D341Med (cell line): ENCODE measurements at places on chromosomes 2 and 18.

DNA sequence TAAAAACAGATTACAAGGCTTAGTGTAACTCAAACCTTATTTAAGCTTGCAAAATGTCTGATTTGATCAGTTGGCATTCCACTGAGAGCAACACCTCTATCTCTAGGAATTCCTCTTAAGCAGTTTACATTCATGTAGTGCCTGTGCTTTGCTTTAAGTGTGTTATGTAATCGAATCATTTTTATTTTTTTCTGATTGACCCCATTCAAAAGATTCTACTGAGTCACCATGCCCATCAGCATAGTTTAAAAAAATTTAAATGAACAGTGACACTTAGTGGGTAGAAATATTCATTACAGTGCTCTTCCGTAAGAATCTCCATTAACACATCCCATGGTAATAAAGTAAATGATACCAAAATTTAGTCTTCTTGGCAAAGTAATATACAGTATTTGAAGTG lies 67.8 kb upstream of the SLC4A10 start:
- no peak for DNase-seq

DNA sequence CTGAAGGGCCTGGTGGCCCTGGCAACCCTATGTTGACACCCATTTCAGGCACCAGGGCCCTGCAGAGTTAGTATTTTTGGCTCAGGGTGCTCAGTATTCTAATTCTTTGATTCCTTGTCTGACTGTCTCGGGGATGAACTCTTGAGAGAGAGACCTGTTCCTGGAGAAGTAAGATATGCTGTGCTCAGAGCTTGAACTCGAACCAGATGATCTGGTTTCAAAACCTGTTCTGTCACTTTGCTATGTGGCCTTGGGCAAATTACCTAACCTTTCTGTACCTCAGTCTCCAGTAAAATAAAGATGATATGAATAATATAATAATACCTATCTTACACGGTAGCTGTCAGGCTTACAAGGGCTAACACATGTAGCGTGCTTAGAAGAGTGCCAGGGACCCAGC lies 294.2 kb downstream of the DYSF start:
- no peak for DNase-seq

DNA sequence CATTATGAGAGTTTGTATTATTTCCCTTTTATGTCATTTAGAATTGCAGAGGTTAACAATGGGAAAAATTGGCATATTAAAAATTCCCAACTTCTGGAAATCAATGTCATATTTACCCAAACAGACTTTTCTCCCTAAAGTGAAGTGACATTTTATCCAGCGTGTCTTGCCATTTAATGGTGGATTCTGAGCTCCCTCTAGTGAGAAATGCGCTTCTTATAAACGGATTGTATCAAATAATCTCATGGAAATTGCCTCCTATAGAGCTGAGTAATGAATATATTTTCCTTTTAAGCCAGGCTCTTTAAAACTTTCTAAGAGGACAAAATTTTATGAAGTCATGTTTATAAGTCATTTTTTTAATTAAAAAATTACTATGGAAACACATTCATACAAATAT lies 5.7 kb upstream of the GCFC2 start:
- DNase-seq: no peak

- no peak for DNase-seq
Observed at GRCh38 chr2:237057893-237058300, 27.8 kb upstream of the COPS8 start.

- peak; percentile 70 for DNase-seq
Observed at GRCh38 chr2:98445177-98445682, 572 bp downstream of the INPP4A start.

DNA sequence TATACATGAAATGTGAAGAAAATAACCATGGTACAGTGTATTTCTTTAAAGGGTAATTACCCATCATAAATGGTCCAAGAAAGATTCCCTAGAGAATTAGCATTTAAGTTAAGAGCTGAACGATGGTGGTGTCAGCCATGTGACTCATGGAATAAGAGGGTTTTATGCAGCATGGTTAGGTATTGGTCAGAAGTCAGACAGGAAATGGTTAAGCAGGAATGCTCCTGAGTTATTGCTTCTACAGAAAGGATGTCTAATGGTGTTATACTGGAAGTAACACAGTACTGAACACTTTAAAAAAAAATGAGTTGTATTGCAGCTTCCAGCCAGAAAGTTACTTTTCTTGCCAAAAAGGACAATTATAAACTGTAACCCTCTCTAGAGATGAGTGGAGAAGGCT lies 72.7 kb upstream of the UBE2E3 start:
- no peak for DNase-seq

DNA sequence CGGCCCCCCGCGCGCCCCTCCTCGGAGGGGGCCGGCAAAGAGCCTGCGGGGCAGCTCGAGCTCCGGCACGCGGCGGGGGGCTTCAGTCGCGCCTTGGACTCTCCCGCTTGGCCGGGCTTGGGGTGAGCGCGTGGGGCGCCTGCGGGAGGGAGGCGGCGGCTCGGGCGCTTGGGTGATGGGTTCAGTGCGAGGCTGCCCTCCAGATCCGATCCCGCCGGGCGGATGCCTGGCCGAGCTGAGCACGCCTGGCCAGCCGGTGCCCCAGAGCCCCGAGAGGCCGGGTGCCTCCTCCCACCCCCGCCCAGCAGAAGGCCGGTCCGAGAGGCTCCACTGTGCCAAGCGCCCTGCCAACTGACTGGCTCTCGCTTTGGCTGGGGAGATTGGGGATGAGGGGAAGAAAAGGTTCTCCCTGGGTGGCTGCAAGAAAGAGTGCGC lies 273 bp upstream of the NXPH2 start:
- no peak for DNase-seq

DNA sequence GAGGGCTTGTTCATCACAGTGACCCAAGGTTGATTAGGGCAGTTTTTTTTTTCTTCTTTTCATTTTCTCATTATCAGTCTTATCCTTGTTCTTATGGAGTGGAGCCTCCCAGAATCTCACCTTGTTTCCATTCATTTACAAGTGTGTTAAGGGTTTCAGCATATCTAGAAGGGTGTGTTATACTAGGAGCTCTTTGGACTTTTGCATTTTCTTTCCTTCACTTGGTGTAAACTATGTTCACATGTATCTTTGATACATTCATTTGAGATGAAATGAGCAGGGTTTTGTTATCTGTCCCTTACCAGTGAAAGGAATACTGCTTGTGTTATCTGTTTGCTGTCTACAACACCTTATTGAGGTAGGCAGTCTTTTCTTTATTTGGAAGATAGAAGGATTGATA lies 96.7 kb downstream of the WDR7 start:
- DNase-seq: no peak

- no peak for DNase-seq
Observed at GRCh38 chr2:98381494-98381893, 35.2 kb downstream of the CNGA3 start.

DNA sequence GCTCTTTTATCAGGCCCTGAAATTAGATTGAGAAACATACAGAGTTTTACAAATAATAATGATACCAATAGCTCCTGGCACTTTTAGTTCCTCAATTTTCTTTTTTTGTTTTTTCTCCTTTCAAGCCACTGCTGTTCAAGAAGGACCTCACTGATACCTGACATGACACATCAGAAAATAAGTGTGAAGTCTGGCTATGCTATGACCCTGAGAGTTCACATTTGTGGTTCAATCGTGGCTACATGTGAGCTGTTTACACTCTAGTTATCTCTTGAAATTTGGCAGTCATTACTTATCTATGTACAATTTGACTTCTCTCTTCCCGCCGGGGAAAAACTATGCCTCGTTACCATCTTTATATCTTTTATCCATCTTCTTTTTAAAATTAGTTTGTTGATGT lies 686.5 kb downstream of the EPHA4 start:
- DNase-seq: no peak

- DNase-seq: no peak
Observed at GRCh38 chr2:191350826-191351225, 105.6 kb downstream of the MYO1B start.

GRCh38 chr18:65343571-65343970 lies 407.2 kb upstream of the CDH7 start:
- DNase-seq: no peak

DNA sequence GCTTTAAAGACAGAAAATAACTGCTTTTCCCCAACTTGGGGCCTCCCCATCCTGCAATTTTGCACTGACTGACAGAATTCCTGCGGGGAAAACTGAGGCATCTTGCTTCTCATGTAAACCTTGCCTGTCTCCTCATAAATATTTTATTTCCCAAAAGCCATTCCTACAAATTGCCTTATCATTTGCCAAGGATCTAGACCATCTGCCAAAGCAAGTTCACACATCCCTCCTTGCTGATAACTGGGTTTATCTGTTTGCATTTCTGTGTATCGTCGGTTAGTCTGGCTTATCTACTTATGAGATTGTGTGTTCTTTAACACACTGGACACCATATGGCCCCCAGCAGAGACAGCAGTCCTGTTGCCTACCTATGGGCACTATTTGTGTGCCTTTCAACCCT lies 3.0 kb upstream of the CNGA3 start:
- peak; percentile 39 for DNase-seq

DNA sequence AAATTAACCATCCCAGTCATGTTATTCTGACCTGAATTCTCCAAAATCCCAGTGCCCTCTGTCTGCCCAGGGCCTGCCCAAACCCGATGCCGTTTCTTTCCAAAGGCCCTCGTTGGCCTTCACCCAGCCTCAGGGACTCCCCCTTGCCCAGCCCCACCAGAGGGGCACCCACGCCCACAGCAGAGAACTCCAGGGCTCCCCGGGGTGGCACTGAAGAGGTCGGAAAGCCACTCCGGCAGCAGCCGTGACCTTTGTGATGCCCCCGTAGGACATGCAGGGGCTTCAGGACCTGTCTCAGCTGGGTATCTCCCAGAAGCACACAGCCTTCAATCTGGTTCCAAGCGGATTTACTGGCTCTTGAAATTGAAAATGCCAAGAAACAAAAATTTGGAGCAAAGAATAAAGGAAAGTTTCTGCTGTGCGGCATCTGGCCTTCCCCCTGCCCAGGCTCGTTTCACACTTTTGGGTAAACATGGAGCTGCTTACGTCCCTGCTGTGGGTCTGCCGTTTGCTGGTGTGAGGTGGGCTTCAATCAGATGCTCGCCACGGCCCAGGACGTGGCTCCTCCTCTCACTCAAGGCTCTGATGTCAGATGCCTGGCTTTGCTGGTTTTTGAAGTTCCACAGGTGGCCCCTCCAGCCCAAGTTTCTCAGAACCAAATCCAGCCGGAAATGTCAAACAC lies 101.3 kb downstream of the TPO start:
- no peak for DNase-seq

- DNase-seq: no peak
Observed at GRCh38 chr18:59035591-59035990, 104.1 kb upstream of the SEC11C start.

GRCh38 chr2:28334527-28334894 lies 58.1 kb upstream of the FOSL2 start:
- DNase-seq: no peak

DNA sequence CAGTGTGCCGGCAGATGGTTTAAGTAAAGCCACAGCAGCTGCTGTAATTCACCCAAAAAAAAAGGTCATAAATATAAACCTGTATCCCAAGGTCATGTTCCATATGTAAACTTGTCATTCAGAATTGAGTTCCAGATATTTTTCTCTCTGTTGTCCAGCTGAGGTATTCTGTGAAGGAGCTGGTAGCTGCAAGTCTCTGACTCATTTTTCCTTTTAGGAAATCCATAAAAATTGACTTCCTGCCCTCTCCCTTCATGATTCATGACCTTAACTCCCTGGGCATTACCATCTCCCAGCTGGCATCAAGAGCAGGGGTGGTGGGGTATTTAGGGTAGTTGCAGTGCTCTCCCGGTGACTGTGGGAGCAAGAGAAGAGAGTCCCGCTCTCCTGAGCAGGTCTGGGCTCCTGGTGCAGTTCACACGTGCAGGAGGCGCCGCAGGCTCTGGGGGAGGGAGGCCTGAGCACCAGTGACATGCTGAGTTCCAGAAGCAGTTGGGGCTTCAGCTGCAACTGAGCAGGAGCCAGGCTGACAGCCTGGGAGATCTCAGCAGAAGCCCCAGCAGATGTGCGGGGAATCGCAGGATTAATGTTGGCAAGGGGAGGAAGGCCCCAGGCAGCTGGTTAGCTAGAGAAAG lies 192.6 kb downstream of the MGAT5 start:
- peak; percentile 57 for DNase-seq

DNA sequence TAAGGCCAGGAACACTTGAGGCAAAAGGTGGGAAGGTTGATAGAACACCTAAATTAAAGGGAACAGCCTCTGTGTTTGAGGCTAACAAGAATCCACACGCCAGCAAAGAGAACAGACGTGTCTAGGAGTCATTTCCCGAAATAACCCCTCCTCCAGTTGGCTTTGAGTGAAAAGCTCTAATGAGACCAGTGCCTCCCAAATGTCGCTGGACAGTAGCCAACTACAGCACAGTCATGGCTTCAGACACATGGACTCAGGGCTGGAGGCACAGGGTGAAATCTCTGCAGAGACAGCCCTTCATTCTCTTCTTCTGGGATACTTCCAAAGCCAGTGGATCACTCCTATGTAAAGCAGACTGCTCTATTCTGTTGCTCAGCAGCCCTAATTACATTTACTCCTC lies 49.6 kb downstream of the SOWAHC start:
- DNase-seq: no peak

GRCh38 chr2:161316701-161317100 lies 8.5 kb downstream of the PSMD14 start:
- no peak for DNase-seq

DNA sequence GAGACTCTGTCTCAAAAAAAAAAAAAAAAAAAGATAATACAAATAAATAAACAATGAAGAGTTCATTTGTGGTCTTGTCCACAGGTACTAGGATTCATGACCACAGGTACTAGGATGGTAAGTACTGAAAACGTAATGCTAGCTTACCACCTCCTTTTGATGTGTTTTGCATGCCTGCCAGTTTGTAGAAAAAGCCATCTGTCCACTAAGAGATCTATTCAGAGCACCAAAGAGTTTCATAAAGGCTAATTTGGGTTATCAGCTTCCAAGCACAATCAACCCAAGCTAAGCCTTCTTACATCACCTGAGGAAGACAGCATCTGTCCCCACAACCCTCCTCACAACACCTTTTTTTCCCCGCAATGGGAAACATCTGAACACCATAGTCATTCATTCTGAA lies 477.2 kb downstream of the ZEB2 start:
- no peak for DNase-seq

DNA sequence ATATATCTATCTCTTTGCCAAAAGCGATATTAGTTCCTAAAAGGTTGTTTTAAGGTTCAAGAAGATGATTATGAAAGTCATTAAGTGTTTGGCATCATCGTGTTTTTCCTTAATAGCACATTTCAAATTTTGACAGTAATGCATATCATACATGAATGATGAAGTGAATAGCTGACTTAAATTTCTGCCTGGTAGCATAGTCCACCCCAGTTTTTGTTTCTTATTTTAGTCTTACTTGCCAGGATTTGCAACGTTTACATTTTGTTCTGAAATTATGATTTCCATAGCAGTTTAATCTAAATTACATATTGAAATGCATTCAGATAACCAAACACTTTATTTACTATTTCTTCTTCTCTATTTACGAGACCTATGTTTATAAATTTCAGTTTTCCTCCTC lies 201.1 kb downstream of the GULP1 start:
- no peak for DNase-seq
